Fibroblast of skin of left quadriceps (primary cell): ENCODE measurements at places on chromosomes 12 and 14.

- peak; percentile 40 for DNase-seq
These were observed 174.2 kb downstream of the SSPN start for GRCh38 chr12:26369588-26369987.

DNA sequence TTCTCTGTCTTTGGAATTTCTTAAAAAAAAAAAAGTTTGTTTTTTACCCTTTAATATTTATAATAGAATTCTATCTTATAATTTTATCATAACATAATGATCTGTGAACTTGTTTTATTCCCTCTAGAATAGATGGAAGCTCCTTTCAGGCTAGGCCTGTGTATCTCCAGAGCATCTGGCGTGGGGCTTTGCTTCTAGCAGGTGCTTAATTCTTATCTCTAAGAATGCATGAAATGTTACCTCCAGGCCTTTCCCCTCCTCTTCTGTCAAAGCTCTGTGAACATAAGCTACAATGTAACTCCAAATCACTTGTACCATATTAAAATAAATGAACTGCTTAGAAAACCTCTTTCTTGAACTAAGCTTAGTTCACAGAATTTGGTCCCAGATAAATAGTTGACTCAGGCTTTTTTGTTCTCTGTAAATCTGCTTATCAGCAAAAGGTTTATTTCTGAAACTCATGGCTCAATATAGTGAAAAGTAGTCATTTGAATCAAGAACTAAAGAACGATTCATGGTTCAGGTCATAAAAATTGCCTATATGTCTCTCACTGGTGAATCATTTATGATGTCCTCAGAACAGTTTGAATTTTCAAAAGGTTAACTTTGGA lies 407.1 kb downstream of the TRHDE start:
- DNase-seq: no peak

DNA sequence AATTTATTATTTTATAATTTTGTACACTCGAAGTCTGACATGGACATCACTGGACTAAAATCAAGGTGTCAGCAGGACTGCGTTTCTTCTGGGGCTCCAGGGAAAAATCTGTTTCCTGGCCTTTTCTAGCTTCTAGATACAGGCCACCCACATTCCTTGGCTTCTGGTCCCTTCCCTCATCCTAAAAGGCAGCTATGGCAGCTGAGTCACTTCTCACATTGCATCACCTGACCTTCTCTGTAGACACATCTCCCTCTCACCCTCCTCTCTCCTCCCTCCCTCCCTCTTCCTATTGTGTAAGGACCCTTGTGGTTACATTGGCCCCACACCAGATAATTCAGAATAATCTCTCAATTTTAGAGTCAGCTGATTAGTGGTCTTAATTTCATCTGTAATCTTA lies 92.4 kb downstream of the RPS6KA5 start:
- no peak for DNase-seq

DNA sequence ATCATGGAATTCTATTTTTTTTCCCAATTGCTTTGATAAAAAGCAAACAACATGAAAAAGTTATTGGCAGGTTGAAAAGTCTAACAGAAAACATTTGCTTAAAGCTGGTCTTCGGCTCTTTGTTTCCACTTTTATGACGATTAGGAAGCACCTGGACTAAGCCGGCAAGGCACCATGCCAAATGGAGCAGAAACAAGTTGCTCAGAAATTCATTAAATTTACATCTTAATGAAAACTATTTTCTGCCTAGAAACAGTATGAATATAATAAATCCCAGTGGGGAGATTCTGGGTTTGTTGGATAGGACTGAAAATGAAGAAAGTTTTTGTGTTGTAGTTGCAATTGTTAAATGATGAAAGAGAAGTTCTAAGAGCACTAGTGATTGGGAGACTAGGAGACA lies 51.4 kb upstream of the OR9K2 start:
- no peak for DNase-seq

- DNase-seq: no peak
These were observed 59.8 kb downstream of the FOS start for GRCh38 chr14:75338398-75338797.

DNA sequence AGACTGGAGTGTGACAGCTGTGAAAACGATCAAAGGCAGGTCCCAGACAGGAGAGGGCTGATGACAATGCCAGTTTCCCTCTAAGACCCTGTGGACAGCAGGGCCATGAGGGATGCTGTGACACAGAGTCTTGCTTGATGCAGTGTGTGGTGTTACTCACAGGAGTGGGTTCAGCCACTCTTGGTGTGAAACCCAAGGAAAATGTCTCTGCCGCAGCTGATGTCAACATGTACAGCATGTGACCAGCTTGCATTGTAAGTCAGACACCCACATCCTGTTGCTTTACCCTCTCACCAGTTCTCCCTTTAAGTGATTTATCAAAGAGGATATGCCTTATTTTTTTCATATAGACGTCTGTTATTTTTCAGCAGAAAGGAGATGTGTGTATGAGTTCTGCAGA lies 268.6 kb downstream of the BTG1 start:
- no peak for DNase-seq

DNA sequence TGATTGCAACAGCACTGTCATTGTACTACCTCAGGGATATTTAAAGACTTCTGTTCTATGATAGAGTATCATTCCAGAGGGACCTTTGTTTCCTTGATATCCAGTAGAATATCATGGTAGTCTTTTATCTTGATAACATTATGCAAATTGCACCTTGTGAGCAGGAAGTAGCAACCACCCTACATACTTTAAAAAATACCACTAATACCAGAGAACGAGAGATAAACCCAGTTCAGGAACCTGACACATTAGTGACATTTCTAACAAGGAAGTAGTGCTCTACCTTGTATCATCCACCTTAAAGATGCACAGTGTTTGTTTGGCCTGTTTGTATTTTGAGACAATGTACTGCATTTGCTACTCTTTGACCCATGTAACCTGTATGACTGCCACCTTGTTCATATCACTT lies 8.8 kb upstream of the MAP4K5 start:
- no peak for DNase-seq

GRCh38 chr12:27782481-27782880 lies 2.4 kb upstream of the MANSC4 start:
- DNase-seq: no peak

DNA sequence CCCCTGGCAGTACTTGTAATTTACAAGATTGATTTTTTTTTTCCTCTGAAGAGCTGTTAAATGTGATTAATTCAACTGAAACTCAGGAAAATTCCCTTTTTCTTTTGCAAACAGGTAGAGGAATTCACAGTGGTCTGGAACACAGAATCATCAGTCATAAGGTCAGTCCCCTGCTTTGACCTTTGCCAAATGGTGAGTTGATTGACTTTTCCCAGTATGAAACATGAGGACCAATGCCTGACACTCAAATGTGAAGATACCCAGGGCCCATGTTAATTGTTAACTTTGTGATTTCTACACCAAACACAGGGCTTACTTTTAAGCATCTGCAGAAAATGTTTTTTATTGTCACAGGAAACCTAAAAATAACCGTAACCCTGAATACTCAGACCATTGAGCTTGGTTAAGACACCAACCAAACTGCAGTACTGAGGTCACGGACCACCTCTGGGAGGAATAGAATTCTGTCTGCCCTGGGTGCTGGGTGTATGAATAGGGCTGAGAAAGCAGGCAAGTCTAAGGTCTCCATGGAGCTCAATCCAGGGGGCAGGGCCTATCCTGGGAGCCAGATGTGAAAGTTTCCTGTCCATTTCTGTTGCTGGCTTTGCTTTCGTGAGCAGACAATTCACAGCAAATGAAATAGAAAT lies 192.4 kb downstream of the TMX1 start:
- no peak for DNase-seq

- DNase-seq: peak; percentile 32
These were observed 7.2 kb upstream of the SDR9C7 start for GRCh38 chr12:56941299-56942017.

DNA sequence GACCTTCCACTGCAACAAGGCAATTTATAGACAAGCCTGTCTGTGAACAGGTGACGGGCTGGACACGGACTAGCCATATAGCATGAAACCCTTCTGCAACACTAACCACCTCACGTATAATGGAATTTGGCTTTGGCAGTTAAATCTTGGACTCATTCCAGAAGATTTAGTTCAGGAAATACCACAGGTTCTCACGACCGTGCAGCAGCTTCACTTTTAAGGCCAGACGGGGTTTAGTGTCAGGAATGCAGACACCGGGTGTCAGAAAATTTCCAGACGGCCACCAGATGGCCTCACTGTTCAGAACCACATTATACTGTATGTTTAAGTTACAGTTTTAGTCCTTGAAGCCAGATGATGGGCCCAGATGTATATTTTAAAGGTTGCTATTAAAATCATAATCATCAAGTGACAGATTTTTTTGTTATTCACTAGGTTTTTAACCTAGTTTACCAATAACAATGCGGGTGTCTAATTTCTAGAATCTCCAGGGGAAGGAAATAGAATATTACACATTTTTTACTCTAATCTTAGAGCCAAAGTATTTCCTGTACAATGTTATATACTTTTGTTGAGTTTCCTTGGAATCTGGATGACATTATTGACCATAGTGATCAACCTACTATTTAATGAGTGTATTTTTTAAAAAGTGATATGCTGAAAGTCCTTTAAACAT lies 90.5 kb upstream of the TMPO start:
- peak; percentile 81 for DNase-seq

GRCh38 chr12:96402061-96402460 lies 1.8 kb upstream of the CDK17 start:
- no peak for DNase-seq

DNA sequence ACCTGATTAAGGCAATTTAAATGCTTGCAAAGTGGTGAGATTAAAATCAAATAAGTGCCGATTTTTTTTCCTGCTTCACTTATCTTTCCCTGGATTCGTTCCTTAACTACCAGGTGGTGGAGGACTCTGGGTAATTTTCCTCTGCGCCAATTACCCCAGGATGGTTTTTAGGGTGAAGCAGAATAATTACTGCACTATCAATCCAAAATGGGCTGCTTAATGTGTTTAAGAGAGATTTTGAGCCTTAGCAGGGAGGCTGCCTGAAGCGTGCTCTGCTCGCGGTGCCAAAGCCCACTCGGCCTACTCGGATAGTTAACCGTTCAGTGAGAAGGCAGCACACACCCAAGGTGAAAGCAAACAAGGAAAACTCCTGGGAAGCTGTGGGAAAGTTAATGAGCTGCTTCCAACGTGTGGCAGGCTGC lies 274.9 kb upstream of the LMO3 start:
- no peak for DNase-seq

DNA sequence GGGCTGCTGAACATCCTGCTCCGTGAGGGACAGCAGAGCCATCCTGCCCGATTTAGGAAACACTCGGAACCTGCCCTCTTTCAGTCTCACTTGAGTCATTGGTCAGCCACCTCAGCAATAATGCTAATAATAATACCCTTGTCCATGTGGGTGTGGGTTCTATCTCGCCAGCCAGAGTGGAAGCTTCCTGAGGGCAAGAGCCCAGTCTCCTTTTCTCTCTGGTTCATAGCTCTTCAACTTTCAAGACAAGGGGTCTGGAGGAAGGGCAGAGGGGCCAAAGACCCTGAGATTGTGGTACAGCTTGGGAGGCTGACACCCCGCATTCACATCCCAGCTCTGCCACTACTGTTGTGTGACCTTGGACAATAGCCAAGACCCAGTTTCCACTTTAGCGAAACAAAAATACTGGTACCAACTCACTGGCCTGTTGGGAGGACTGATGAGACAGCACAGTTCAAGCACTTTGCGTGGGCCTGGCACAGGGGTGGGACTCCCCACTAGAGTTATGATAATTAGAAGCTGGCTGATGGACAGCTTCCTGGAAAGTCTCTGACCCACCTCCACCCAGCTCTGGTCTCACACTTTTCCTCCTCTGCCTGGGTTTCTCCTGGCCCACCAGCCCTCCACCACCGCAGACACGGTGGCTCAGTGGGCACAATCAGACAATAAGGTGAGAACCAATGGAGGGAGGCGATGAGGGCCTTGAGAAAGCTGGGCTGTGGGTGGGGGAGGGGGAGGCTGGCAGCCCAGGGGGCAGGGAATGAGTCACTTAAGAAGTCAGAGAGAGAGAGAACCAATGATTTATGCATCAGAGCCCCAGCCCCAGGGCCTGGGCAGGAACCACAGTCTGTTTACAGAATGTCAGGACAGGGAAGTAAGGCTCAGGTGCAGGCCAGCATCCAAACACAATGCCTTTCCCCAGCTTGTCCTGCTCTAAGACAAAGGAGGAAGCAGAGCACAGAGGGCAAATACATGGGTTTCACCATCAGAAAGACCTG lies 9.6 kb downstream of the FAIM2 start:
- no peak for DNase-seq

GRCh38 chr14:73909681-73910080 lies 23.0 kb downstream of the ZNF410 start:
- DNase-seq: no peak

DNA sequence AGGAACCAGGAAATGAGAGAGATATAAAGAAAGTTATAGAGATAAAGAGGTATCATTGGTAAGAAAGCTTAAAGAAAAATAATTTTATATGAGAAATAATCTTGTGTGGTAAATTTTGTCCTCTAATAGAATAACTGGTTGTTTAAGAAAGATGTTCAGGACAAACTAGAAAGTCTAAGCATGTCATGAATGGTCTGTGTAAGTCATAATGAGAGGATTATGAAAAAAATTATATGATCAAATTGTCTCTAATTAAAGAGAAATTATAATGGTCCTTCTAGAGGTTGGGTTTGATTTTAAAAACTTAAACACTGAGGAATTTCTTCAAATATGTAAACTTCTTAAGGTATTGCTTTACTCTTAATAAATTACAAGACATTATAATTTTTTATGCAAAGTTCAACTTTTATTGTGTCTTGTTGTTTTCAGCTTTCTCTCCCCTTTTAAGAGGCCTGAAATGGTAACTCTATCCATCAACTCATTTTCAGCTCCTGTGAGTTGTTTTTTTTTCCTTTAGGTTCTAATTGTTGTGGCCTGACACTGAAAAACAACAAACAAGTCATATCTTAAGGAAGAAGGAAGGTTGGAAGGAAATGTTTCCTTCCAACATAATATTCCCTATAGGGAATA lies 88.2 kb upstream of the CNOT2 start:
- no peak for DNase-seq

- no peak for DNase-seq
These were observed 80.8 kb upstream of the BCL11B start for GRCh38 chr14:99352688-99353280.

DNA sequence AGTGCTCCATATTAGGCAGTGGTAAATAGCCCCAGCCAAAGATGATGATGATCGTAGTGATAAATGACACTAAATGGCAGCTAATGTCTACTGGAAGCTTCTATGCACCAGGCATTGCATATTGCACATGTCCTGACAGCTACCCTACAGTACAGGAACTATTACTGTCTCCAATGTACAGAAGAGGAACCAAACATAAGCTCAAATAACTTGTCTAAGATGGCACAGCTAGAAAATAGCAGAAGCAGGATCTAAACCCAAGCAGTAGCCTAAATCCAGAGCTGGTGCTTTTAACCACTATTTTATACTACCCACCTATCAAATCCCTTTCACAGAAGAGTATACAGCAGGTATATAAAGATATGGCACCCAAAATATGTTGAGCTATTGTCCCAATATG lies 28.9 kb downstream of the ESR2 start:
- DNase-seq: no peak

- no peak for DNase-seq
These were observed 980.7 kb upstream of the TMEM132C start for GRCh38 chr12:127286281-127286680.
